ENCODE measurements at places on chromosomes 16 and 17.

DNA sequence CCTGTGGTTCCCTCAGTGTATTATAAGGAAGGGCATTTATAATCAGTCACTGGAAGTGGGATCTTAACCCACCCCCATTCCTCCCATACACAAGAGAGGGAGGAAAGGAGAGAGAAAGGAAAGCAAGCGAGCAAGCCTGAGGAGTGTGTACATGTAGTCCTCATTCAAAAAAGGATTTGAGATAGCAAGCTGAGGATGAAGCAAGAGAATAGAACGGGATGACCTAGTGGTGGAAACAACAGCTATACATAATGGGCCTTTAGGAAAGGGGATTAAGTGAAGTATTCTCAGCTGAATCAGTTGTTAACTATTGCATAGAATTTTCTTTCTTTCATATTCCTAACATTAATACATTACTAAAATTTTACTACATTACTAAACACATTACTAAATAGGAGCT is 281.4 kb downstream of the ZFHX3 start:
- no peak for DNase-seq

- DNase-seq, result no peak
Measured at GRCh38 chr17:29968271-29968670, 26.8 kb downstream of the EFCAB5 start.

DNA sequence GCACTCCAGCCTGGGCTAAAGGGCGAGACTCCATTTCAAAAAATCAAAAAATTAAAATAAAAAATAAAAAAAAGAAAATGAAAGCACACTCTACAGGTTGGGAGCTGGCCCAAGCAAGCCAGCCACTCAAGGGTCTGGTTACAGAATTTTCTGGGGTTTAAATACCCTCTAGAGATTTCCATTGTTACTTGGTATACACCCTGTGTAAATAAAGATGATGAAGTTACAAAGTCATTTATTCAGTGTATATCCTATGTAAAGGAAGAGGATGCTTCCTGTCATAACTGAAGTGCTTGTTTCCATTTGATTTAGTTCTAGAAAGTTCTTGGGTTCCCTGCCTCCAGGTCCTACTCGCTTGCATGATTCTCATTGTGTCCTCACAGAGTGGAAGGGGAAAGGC is 79.9 kb upstream of the C17orf78 start:
- no peak for DNase-seq

DNA sequence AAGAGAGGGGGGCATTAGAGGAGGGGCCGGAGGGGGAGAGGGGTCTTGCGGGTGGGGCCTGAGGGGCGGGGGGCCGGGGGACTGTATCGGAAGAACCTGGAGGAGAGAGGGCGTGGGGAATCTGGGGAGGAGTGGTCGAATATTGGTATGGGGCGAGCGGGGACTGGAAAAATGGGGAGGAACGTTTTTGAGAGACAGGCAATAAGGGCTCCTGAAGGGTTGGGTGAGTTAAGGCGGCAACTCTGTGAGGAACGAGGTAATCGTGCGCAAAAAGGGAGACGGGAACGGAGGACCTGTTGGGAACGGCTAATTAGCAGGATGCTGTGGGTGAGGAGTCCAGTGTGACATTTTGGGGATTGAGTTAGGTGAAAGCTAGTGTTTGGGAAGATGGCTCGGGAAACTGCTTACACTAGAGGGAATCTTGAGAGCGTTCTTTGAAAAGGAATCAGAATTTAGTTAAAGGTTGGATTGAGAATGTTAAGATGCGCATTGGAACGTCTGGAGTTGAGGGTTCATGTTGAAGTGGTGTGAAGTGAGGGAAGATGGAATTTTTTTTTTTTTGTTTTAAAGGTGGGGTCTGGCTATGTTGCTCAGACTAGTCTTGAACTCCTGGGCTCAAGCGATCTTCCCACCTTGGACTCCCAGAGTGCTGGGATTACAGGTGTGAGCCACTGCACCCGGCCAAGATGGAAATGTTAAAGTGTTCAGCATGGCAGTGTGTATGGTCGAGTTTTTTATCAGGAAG is 662 bp downstream of the WIPF2 start:
- peak; percentile 41 for DNase-seq

- peak; percentile 58 for DNase-seq
Measured at GRCh38 chr17:2064980-2065785, 10.3 kb downstream of the HIC1 start.

DNA sequence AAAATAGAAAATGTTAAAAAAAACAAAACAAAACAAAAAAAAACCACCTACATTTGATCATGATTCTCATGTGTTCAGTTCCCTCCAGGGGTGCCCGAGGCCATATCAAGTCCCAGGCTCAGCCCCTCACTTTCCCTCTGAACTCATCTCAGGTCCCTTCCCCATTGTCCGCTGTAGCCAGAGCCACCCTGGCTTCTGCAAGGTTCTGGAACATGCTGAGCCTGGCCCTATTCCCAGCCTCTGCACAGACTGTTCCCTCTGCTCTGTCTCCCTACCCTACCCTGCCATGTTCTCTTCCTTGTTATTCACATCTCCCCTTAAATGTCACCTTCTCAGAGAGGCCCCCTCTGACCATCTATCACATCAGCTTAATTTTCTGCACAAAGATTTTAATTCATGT is 46.9 kb downstream of the TK2 start:
- DNase-seq, result no peak

- DNase-seq, result no peak
Measured at GRCh38 chr16:17470182-17470907, 415 bp downstream of the XYLT1 start.

GRCh38 chr16:49969091-49970030 is 55.7 kb upstream of the CNEP1R1 start:
- DNase-seq, result no peak

DNA sequence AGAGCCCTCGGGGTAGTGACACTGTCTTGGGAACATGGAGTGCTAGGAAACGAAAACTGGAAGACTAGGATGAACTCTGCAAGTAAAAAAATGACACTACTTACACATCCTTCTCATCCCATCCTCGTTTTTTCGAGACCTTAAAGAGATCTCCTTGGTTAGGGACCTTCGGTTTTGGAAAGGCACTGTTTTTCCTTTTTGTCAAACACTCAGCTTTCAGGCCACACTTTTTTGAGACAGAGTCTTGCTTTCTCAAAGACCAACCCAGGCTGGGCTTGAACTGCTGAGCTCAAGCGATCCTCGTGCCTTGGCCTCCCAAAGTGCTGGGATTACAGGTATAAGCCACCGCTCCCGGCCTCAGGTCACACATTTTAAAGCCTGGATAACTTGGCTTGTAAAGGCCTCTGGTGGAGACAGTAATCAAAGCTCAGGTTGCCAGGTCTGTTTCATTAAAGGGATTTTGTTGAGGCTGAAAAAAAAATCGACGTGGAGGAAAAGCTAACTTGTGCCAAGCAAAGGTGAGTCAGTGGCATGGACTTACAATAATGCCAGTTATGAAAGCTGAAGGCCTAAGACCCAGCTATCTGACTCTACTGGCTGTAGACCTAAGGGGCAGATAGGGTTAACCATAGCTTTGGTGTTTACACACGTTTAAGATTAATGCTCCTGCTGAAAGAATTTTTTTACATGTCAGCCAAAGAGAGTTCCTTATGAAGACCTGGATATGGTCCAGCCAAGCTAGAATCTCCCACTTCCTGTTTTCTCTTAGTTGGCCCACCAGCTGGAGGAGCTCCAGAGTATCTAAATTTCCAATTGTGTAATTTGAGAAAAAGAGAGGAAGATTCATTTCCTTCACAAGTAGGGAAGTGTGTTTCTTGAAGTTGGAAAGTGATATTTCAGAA is 823 bp downstream of the NBR1 start:
- no peak for DNase-seq

GRCh38 chr17:9199571-9200551 is 178.6 kb downstream of the NTN1 start:
- no peak for DNase-seq

Measured in stimulated activated naive CD4-positive, alpha-beta T cell treated with Interleukin-2 at 50 U/mL for 16 hours (primary cell).